ENCODE measurements at places on chromosomes 16 and 17.

DNA sequence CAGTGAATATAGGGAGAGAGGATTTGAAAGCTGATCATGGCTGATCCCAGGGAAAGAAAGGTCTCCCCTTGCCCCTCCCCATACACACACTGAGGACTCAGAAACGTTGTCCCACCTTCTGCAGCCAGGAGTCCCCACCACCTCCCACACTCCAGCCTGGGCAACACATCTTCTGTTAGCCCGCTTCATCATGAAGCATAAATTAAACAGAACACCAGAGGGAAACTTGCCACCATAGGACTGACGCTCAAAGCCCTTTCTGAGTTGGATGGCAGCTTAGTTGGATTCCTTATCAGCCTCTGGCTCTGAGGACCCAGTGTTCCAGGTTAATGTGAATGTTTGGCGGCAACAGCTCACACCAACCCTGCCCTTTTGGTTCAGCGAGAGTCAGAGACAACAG, 33.9 kb downstream of the ARHGAP27 start:
- DNase-seq, result no peak

DNA sequence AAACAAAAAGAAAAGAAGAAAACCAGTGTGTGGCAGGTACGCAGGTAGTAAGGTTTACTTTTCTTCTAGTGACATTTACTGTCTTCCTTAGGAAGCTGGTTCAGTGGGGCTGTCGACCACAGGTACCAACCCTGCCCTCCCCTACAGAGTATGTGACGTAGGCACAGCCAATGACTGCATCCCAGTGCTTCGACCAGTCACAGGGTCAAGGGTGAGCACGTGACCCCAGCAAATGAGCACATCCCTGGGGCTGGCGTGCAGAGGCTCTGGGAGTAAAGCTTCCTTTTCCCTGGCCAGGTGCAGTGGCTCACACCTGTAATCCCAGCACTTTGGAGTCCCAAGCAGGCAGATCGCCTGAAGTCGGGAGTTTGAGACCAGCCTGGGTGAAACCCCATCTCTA, 38.9 kb upstream of the PLCG2 start:
- DNase-seq, result no peak

DNA sequence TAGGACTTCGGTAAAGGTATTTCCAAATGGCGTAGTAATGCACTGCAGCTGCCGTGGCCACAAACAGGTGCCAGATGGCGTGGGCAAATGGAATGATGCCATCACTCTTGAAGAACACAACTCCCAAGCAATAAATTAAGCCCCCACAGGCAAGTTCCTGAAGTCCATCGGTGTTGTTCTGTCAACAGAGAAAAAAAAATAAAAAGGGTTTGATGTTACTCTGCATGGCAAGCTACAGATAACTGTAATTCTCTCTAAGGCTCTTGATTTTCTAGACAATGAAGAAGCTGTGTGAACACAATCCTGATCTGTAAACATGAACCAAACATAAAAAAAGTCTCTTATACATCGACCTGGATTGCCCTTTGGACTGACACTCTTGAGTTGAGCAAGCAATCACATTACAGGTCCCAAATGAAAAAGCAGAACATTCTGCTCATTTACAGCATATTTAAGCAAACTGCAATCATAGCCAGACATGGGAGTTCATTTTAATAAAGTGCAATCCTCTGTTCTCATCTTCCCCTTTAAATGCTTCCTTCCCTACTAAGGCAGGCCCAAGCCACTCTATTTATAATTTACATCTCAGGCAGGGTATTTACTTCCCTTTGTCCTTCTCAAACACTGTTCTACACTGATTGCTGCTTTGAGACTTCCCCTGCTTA, 27.1 kb downstream of the MMD start:
- DNase-seq, result no peak

- peak; percentile 88 for DNase-seq
These were observed at the start of gene ZNF771 for GRCh38 chr16:30407102-30407803. Gene ZNF771 (plus strand): TSS chr16:30407606. CDS start chr16:30408054, 448 bp downstream.

DNA sequence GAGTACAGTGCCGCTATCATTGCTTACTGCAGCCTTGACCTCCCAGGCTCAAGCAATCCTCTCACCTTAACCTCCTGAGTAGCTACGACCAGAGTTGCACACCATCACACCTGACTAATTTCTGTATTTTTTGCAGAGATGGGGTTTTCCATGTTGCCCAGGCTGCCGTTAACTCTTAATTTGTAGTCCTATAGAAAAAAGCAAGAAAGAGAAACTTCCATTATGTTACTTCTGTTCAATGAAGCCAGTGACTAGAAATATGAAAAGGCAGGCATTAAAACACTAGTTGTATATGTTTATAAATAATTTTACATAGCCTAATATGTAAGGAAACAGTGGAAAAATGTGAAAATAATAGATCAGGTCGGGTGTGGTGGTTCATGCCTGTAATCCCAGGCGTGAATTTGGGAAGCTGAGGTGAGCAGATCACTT, 9.7 kb downstream of the RAD51C start:
- DNase-seq, result no peak
